CD4-positive, alpha-beta T cell treated with Interleukin-6 at 100 ng/mL for 8 hours (primary cell): ENCODE measurements at places on chromosomes 3 and 15.

GRCh38 chr3:34364335-34364734 is 565.9 kb downstream of the PDCD6IP start:
- no peak for DNase-seq

GRCh38 chr3:158127250-158128219 is 17.6 kb downstream of the RSRC1 start:
- DNase-seq = no peak

- DNase-seq = no peak
These were observed 30.1 kb downstream of the FOXL2 start for GRCh38 chr3:138916824-138917223.

- DNase-seq = no peak
These were observed 1693.9 kb downstream of the SI start for GRCh38 chr3:163384383-163384782.

- DNase-seq = peak; percentile 91
These were observed at the start of gene NEK10 for GRCh38 chr3:27368831-27369607. Gene NEK10 (minus strand): TSS chr3:27369383. CDS start chr3:27352882, 16,501 bp downstream.

GRCh38 chr3:52934630-52935530 is 37.5 kb upstream of the STIMATE start:
- DNase-seq = peak; percentile 64

GRCh38 chr3:184889312-184889904 is 77.4 kb downstream of the VPS8 start:
- no peak for DNase-seq

DNA sequence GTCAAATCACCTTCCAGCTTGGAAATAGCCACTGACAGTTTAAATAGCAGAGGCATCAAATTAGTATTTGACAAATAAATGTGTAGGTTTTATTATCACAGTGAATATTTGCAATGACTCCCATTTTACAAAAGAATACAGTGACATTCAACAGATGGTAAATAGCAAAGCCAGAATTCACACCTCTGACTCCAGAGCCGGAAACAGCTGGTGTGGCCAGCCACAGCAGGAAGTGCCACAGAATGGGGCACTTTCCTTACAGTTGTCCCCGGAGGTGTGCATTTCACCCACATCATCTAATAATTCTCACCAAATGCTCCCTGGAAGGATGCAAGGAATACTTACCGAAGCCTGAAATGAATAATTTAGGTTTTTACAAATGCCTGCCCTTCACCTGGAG is 295.7 kb upstream of the WNT5A start:
- no peak for DNase-seq

DNA sequence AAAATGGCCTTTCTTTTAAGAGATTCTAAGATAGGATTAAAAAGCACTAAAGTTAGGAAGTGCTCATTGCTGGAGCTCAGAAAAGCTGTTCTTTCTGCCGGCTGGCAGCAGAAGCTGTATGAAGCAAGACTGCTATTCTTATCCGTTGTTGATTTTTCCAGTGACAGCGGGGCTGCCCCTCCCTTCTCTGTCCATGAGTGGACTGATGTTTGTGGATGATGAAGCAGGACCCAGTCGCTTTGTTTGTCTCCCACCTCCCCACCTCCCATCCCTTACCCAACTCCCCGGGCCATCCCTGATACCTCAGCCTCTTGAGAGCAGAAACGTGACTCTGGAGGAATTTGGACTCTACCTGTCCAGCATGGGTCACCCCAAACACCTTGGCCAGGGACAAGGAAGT is 10.3 kb upstream of the MUSTN1 start:
- DNase-seq = no peak

DNA sequence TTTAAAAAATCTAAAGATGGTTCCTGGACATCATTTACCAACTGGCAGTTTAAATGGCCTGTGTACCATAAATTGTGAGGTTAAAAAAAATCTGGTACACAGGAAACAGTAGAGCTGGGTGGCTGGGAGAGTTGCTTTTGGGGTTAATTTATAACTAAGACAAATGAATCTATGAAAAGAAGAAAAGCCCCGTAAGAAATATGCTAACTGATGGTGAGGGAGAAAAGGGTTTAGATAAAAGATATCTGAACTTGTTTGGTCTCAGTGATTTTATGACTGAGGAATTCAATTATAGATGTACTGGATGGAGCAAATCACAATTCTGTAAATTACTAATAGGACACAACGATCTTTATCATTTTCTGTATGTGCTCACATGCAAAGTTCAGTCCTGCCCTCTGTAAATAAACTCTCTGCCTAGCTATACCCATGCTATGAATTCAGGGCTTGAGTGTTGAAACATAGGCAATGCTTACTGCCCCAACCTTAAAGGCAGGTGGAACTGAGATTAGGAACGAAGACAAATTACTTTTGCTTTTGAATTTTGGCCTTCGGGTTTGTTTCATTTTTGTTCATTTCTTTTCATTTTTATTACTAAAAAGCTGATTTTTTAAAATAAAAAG is 28.0 kb downstream of the PPARG start:
- no peak for DNase-seq
